ENCODE measurements at places on chromosomes 2 and 18.

- DNase-seq, result no peak
Measured at GRCh38 chr2:180495606-180496005, 484.8 kb upstream of the UBE2E3 start.

DNA sequence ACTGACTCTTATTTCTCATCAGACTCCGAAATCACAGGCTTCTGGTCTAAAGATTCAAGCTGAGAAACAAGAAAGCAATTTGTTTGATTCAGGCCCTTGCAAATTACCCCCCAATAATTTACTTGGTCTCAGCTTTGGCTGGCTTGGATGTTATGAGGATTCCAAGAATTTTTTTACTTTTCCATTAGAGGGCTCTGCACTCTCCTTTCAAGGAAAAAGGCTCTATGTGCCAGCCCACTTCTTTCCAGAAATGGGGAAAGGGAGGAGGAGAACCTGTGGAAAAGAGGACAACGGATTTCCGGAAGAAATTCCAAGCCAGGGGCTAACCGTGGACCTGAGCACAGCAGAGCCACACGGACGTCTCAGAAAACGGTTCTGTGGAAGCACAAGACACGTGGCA is 44.4 kb downstream of the BCL11A start:
- DNase-seq, result no peak

DNA sequence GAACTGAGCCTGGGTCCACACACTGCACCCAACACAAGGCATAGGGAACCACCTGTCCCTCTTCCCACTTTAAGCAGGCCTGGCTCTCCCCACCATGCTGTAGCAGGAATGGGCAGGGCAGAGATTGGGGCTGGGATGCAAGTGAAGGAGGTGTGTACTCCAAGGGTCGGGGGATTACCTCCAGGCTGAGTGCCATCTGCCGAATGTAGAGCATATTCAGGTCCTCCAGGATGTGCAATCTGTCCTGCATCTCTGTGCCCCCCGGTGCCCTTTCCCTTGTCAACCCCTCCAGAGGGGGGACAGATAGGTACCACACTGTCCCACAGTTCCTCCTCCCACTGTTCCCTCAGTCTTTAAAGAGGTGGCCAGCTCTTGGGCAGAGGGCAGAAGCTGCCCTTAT is 2.4 kb downstream of the RTKN start:
- DNase-seq, result no peak

DNA sequence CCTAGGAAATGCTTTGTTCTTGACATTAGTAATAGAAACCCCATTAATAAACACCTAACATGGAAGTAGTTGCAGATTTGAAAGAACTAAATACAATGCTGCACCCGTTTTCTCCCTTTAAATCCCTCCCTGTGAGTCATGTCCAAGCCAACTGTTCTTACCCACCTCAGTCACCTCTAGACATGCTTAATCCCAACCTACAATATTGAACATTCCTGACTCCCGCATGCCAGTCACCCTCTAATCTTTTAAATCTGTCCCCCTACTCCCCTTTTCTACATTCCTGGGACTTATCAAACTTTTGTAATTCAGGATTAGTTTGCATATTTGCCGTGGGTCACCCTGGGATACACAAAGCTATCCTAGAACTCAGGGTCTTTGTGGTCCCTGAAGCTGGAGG is 374.6 kb downstream of the IRS1 start:
- no peak for DNase-seq

DNA sequence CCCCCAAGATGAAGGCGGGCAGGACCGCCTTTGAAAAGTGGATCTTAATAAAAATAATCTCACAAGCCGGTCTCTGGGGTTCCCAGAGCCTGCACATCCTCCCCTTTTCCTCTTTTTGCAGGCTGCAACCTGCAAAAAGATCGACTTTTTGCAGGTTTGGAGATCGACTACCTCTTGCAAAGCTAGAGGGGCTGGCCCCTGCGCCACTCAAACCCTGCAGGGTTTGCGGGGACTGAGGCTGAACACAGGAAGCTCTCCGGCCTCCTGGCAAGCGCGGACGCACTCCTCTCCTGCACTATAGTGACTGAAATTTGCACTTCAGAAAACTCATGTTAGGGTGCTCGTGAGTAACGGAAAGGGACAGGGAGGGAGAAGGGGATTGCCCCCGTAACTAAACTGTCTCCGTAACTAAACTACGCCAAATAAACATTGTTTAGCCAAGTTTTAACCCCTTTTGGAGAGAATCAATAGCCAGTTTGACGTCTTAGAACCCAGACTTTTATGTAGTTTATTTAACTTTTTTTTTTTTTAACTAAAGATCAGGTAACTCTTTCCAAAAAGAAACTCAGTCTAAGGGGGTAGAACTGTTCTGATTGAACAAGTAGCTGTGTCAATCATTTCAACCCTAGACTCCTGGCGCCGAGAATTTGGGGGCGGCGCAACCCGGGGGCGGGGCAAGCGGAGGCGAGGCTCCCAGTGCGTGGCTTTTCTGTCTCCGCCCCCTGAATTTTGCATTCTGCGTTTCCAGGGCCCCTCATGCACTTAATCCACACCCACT is 2.5 kb downstream of the IGFBP5 start:
- DNase-seq, result peak; percentile 62

DNA sequence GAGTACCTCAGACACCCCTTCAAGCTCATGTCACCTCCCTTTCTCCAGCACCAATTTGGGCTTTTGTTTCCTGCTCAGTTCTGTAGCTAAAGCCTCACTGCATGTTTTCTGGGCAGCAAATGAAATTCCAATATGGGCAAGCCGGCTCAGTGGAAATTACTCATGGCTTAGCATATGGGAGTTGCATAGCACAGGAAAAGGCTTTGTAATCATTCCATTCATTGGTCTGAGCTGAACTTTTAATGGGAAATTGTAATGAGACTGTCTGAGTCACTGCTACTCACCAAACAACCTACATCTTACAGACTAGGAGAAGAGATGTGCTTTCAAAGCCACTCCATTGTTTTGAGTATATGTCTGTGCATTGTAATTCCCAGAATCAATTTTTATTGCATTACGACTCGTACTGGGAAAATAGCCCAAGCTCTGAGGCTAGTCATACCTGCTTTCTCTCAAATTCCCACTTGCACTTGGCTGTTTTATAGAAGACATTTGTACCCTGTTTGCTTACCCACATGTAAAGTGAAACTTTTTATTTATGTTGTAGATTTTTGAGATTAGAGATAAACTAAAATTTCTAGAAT is 139.5 kb upstream of the LRATD1 start:
- no peak for DNase-seq

GRCh38 chr2:44687686-44688455 is 253.6 kb upstream of the SIX3 start:
- no peak for DNase-seq

DNA sequence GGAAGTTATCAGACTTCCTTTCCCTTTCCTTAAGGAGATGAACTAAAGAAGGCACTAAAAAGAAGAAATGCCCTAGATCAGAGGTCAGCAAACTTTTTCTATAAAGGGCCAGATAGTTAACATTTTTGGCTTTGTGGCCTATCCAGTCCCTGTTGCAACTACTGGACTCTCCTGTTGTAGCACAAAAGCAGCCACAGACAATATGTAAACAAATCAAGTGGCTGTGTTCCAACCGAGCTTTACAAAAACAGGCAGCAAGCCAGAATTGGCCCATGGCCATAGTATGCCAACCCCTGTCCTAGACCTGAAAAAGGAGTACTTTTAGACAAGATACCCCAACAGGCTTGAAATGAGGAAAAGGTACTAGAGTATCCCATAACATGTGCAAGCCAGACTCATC is 10.9 kb downstream of the NHEJ1 start:
- no peak for DNase-seq

DNA sequence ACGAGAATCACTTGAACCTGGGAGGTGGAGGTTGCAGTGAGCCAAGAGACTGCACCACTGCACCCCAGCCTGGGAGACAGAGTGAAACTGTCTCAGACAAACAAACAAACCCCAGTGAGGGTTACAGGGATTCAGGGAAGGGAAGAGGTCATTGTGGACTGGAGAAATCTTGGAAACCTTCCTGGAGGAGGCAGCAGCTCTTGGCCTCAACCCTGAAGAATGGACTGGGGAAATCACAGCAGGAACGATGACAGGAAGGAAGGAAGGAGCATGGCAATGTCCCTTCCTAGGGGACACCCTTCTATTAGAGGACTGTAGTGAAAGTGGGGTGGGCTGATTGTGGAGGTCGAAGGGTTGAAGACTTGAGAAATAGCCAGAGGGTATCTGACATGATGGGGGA is 72.5 kb downstream of the DNMT3A start:
- no peak for DNase-seq

- DNase-seq, result no peak
Measured at GRCh38 chr18:49924293-49924983, 111.1 kb upstream of the ACAA2 start.

- DNase-seq, result no peak
Measured at GRCh38 chr2:38174646-38175423, 98.9 kb upstream of the CYP1B1 start.

DNA sequence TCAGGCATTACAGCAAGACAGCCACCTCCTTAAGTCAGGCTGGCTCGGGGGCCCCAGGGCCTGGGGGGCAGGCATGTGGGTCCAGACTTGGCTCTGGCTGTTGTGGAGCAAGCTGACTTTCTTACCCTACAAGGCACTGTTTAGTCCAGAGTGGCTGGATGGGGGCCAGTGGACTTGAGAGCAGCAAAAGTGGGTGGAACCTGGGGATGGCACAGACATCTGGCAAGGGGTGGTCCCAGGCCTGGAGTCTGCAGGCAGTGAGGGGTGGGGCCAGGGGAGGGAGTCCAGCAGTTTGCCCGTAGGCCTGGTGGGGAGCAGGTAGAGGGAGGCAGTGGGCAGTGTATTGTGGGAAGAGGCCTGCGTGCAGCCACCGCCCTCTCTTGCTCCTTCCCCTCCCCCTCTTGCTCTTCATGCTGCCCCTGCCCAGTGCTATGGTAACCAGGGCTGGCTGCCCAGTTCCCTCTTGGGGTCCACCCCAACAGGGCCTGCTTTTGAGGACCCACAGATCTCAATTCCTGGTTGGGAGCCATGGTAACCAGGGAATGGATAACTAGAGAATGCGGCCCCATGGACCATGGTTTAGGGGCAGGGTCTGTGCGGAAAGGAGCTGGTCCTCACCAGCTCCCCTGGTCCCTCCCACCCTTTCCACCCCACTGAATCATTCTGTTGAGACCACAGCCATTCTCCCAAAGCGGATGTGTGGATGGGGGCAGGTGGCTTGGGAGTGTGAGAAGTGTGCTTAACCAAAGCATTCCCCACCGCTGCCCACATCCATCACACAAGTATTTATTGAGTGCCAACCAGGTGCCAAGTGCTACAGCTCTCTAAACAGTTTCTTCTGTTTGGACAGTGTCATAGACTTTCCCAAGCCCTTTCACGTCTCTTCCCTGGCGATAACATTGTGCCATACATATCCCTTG is 19.3 kb downstream of the SPEG start:
- DNase-seq, result no peak

Measured in NCI-H2107 (cell line).